ENCODE measurements at places on chromosomes 3 and 15. TPM values are rescaled to one million over a fixed set of nuclear protein-coding genes. Genes with fewer than 3 reads are reported as not detected.

The SKIC8 gene
- 61.5 TPM for total RNA-seq

The PPP2R3A gene
- total RNA-seq, result 31.3 TPM

The GOLGA6L10 gene
- total RNA-seq, result 0.12 TPM

The MAGI1 gene
- total RNA-seq, result 87.0 TPM

The SV2B gene
- total RNA-seq, result not detected

The VEPH1 gene
- 2.5 TPM for total RNA-seq

The RHOV gene
- 1.2 TPM for total RNA-seq

The PLXND1 gene
- total RNA-seq, result 24.6 TPM

The SERINC4 gene
- total RNA-seq, result 0.21 TPM

The SLC33A1 gene
- total RNA-seq, result 23.9 TPM

The EPHA3 gene
- total RNA-seq, result 9.2 TPM

The PPARG gene
- total RNA-seq, result 0.32 TPM

The CD86 gene
- not detected for total RNA-seq

The PPIP5K1 gene
- 20.0 TPM for total RNA-seq

The TPRG1 gene
- 0.48 TPM for total RNA-seq

The C2CD4A gene
- total RNA-seq, result not detected

The C15orf62 gene
- total RNA-seq, result 1.2 TPM

The KBTBD12 gene
- 0.14 TPM for total RNA-seq

The RAD51 gene
- 6.2 TPM for total RNA-seq

The FAM174B gene
- 16.3 TPM for total RNA-seq

All from cardiac muscle cell (in vitro differentiated cells and primary cell).